ENCODE measurements at places on chromosomes 5 and 9.

DNA sequence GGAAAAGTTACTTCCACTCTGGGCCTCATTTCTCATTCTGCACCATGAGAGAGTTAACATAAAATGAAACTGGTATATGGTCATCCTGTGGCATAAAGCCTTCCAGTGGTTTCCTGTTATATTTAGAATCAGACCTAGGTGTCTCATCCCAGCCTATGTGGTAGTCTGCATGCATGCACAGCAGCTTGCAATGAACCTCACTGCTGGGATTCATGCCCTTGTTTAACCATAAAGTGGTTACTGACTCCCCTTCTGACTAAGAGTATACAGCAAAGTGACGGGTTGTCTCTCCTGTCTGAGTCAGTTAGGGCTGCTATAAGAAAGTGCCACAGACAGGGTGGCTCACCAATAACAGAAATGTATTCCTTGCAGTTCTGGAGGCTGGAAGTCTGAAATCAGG is 14.7 kb upstream of the TDRD7 start:
- no peak for DNase-seq

DNA sequence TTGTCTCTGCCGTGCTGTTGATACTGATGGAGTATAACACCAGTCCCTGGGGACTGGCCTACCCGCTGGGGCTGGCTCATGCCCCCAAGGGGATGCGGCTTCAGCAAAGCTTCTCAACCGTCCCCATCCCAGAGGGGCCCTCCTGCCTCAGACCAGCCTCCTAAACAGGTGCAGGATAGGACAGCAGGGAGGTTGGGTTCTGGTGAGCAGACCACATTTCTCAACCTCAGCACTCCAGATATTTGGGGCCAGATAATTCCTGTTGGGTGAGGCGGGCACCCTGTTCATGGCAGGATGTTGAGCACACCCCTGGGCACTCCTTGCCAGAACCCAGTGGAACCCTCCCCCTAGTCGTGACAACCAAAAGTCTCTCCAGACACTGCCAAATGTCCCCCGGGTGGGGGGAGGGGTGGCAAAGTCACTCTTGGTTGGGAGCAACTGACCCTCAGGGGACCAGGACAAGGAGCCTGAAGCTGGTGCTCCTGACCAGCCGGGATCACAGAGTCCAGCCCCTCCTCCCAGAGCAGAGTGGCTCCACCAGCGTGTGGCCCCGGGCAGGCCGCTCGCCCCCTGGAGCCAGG is 107.8 kb downstream of the ZNF354C start:
- DNase-seq: no peak

GRCh38 chr9:93096811-93097382 is 880 bp downstream of the CARD19 start:
- no peak for DNase-seq

DNA sequence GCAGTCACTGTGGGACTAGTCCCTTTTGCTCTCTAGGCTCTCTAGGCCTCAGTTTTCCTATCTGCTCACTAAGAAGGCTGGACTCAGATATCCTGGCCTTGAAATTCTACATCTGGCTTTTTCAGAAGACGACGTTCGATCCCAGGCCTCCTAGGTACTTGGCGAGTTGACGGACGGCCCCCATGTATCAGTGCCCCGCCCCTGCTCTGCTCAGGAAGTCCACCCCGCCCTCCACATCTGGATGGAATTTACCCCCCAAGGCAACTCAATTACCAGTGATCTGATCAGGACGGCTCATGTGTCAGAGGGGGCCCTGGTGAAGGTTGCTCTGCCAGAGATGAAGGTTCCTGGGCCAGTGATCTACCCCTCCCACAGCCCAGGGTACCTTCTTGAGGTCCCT is 44.1 kb upstream of the SYNPO start:
- DNase-seq: no peak

GRCh38 chr5:132017316-132017715 is 5.9 kb upstream of the ACSL6 start:
- DNase-seq: no peak

DNA sequence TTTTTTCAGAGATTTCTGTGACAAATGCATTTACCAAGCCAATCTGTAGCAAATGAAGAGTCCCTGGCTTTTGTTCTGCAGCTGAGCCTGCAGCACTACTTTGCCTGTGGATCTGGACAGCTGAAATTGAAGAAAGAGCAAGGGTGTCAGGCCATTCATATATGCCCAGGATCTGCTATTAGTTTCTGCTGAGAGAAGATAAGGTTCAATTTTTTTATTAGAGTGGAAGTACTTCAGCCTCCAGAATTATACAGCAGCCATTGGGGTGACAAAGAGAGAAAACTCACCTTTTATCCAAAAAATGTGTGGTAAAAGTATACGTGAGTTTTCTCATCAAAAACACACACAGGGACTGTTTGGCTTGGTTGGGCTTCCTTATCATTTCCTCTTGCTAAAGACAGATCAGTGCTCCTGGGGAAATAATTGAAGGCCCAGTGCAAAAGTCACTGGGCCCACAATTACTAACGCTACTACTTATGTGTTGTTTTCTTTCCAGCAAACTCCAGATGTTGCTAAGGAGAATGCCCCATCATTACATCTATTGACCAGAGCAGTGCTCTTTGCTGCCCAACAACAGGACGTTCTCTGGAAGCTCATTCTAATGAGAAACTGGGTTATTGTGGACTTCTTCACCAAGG is 138.6 kb downstream of the CEMIP2 start:
- DNase-seq: no peak

- DNase-seq: peak; percentile 9
Measured at GRCh38 chr9:129930743-129931142, 95.5 kb downstream of the USP20 start.

GRCh38 chr5:32720300-32720699 is 9.2 kb downstream of the NPR3 start:
- no peak for DNase-seq

- DNase-seq: no peak
Measured at GRCh38 chr5:176500511-176500910, 36.7 kb downstream of the RNF44 start.

DNA sequence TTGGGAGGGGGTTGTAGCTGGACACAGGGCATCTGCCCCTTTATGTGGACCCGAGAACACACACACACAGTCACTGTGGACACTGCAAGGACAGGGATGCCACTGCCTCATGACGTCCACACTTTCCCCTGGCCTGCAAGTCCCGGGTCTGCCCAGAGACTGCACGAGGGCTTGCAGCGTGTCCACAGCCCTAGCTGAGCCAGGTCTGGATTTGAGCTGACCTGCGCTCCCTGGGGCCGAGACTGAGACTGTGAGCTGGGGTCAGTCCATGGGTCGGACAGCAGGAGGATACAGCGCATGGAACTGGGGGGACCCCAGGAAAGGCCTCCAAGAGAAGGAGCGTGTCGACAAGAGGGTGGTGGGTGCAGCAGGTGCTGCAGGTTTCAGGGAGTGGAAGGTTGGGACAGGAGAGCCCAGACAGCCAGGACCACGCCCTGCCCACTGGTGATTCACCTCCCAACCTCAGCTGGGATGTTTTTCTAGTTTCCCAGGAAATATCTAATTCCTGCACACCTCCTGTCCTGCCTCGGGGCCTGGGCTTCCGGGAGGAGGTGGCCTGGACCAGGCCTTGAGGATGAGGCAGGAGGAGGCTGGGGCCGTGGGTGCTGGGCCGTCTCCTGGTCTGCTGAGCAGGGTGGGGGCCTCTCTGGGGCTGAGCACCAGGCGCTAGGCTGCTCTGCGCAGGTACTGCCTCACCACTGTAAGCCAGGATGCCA is 806 bp upstream of the RNF224 start:
- no peak for DNase-seq

DNA sequence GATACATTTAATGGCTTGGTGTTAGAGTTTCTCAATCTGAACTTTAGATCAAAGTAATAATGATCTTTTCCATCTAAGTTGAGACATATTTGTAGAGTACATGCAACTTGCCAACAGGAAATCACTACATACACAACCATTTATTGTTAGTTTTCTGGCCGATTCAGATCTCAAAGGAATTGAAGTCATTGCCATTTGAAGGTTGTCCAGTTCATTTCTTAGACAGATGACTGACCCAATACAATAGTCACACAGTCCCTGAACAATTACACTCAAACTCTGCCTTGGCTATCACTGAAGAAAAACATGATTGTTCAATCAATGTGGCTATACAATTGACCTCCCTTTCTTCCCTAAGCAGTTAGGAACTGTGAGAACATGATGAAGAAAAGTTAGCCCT is 753.2 kb upstream of the RIOK2 start:
- DNase-seq: no peak

GRCh38 chr5:88805151-88805784 is 77.7 kb downstream of the MEF2C start:
- DNase-seq: no peak

GRCh38 chr5:135695656-135696313 is 117.0 kb upstream of the CXCL14 start:
- DNase-seq: no peak

DNA sequence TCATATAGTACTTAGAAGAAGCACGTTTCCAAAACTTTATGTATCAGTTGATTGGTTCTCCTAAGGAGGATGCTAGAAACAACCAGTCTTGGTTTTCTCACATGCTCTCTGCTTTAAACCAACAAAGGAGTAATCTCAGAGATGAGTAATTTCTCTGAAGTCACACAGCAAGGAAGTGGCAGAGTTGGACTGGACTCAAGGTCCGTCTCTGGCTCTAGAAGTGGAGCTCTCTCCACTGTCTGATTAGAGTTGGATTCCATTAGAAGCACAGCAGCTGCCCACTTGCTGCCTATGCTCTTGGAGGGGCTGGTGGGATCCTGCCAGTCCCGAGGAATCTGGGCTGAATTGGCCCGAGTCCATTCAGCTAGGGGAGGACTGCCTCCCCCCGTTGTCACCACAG is 21.0 kb downstream of the RALGPS1 start:
- DNase-seq: no peak

GRCh38 chr5:55601204-55601618 is 66.4 kb upstream of the PLPP1 start:
- no peak for DNase-seq

DNA sequence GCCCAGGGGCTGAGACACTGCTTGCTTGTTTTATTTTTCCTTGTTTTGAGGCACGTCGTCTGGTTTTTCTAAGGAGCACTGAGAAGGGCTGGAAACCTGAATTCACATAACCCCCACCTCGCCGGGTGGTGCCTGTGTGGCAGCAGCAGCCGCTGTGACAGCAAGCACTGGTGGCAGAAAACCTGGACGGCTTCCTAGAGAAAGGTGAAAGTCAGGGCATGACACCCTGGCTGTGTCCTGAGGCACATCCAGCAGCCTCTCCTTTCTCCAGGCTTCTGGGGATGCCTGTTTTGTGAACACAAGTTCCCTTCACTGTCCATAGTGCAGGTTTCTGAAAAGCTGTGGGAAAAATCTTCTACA is 29.2 kb downstream of the MRPL36 start:
- DNase-seq: no peak

GRCh38 chr5:122076669-122077365 is 1.2 kb downstream of the LOX start:
- DNase-seq: peak; percentile 51

- DNase-seq: no peak
Measured at GRCh38 chr9:97382099-97382718, 29.7 kb upstream of the TDRD7 start.

GRCh38 chr9:16131264-16131663 is 578.4 kb downstream of the CCDC171 start:
- DNase-seq: no peak

DNA sequence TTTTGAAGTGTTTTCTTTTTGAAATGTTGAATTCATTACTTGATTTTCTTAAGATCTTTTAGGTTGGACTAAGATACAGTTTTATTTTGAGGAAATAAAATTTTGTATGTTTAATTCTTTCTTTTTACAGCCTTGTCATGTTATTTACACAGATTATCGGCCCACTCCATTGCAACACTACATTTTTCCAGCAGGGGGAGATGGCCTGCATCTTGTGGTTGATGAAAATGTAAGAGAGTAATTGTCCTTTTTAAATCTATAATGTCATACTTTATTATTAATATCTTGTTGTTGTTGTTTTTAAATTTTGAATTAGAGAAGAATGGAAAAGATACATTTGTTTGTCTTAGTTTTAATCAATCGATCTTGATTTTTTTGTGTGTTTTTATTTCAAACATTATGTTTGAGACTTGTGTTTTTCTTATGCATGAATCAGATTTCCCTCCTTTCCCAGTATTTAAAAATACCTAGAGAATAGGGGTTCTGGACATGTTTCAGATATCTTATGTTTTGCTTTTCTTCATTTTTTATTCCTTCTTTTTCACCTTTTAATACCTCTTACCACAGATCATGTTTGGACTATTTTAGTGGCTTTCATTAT is 36.7 kb downstream of the MTREX start:
- DNase-seq: peak; percentile 63

GRCh38 chr9:36781533-36781932 is 208.8 kb downstream of the MELK start:
- no peak for DNase-seq

DNA sequence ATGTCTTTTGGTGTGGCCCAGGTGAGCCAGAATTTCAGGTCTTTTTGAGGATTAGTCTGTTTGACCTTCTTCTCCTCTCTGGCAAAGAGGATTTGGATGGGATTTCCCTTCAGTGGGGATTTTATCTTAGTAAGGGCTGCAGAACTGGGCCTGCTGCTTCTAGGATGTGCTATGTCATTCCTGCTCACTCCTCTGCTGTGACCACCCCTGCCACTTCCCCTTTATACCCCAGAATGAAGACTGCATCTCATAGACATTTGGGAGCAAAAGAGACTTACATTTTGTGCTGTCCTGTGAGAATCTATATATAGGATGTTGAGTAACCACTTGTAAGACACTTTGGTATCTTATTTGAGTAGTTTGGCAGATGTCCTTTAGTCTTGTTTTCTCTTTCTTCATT is 76.2 kb downstream of the ARHGAP26 start:
- no peak for DNase-seq

GRCh38 chr5:147901599-147902039 is 4.7 kb downstream of the C5orf46 start:
- no peak for DNase-seq

- peak; percentile 85 for DNase-seq
Measured at GRCh38 chr5:176536132-176536901, 885 bp downstream of the RNF44 start.

GRCh38 chr5:159416438-159416837 is 86.2 kb upstream of the IL12B start:
- no peak for DNase-seq

DNA sequence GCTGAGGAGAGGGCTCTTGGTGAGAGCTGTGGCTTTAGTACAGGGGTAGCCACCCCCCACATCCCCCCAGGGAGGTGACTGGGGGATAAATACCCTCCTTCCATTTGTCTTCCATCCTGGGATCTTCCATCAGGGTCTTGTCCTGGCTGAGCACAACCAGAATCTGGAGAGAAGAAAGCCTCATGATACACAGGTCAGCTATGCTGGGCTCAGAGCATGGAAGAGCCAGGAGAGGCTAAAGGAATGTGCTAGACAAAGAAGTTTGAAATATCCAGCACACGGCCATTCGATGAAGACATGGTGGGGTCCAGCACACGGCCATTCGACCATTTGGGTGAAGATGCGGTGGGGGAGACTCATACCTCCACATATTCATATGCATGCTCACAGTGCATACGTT is 30.0 kb downstream of the ROPN1L start:
- no peak for DNase-seq

- DNase-seq: no peak
Measured at GRCh38 chr5:108543486-108543885, 161.6 kb upstream of the FBXL17 start.
